ENCODE measurements at places on chromosomes 12 and 14.

- DNase-seq, result no peak
These were observed 19.9 kb upstream of the KRT83 start for GRCh38 chr12:52341066-52341580.

- DNase-seq, result no peak
These were observed 42.6 kb upstream of the A2ML1 start for GRCh38 chr12:8779862-8780261.

- peak; percentile 34 for DNase-seq
These were observed 25.4 kb upstream of the PLEKHG6 start for GRCh38 chr12:6285063-6285477.

DNA sequence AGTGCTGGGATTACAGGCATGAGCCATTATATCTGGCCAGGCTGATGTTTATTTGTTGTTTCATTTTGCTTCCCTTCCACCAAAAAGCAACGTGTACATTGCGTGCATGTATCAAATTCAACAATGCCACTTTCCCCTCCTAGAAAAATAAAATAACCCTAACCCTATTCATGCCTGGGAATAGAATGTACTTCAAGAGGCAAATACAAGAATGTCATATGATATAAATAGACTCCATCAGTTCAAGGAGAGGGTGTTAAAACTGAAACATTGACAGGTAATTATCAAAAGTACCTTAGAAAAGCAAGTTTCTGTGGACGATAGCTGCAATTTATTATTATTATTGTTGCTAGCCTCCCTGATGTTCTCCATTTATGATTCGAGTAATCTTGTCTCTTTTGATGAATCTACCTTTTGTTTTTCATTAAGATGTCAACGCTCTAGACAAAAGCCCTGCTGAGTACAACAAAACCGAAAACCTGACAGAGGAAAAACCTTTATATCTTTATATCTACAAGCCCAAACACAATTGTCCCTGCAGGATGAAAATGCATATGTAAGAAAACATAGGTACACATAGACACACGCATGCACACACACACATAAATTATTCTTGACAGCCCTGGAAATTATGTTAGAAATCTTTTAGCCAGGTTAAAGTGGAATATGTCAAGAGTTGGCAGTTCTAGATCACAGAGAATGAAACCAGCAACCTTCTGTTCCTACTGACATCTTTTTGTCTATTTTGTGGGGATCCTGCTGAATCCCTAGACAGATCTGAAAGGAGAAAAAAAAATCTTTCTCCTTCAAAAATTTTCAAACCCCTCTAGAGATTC, 98.9 kb downstream of the BTG1 start:
- DNase-seq, result no peak

DNA sequence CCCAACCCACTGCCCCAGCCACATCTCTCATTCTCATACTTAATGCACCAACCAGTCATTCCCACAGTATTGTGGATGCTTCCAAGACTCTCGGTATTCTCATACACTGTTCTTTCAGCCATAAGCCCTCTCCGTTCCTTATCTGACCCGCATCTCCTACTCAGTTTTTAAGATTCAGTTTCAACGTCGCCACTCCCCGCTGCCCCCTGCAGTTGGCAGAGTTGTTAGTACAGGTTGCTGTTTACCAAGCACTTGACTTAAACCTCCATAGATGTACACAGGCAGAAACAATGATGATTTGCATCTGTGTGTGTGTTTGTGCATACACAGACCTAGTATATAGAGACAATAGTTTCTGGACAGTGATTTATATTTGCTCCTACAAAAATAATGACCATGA, 40.2 kb downstream of the PAH start:
- DNase-seq, result no peak

DNA sequence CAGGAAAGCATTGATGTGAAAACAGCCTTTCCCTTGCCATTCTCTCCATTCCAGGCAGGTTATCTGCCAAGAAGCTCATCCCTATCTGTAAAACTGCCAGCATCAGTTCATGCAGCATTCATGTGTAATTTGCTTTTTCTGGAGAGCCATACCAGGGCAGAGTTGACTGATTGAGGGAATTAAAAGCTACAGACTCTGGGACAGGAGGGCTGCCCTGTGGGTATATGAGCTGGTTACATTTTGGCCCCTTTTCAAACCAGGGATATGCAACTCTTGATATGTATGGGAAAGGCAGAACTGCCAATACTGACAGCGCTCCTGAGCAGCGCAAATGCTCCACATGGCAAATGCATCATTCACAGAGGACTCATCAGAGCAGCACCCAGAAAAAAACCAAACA, 53.7 kb downstream of the SYT1 start:
- no peak for DNase-seq

- no peak for DNase-seq
These were observed 2.8 kb upstream of the CLEC9A start for GRCh38 chr12:10027721-10028120.

- DNase-seq, result no peak
These were observed 51.7 kb downstream of the BEGAIN start for GRCh38 chr14:100535287-100536120.

DNA sequence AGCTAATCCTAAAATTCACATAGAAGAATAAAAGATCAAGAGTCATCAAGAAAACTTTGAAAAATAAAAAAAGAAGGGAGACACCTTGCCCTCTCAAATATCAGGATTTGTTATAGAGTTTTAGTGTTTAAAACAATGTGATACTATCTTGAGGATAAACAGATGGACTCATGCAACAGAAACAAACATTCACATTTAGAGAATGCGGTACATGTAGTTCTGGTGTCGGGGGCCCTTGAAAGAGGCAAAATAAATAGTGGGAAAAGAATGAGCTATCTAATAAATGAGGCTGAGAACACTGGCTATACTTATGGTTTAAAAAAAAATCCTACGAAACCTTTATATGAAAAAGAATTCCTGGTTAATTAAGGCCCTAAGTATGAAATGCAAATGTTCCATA, 127.7 kb downstream of the LLPH start:
- no peak for DNase-seq

DNA sequence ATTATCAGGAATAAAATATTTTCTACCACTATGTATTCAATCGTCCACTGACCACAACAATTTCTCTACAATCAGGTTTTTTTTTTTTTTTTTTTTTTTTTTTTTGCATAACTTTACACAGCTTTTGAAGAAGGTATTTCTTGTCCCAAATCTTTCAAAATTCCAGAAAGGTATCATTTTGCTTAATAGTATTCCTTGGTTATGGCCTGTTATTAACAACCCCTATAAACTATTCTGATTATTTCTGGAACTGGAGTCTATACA, 145.3 kb downstream of the ALX1 start:
- no peak for DNase-seq

DNA sequence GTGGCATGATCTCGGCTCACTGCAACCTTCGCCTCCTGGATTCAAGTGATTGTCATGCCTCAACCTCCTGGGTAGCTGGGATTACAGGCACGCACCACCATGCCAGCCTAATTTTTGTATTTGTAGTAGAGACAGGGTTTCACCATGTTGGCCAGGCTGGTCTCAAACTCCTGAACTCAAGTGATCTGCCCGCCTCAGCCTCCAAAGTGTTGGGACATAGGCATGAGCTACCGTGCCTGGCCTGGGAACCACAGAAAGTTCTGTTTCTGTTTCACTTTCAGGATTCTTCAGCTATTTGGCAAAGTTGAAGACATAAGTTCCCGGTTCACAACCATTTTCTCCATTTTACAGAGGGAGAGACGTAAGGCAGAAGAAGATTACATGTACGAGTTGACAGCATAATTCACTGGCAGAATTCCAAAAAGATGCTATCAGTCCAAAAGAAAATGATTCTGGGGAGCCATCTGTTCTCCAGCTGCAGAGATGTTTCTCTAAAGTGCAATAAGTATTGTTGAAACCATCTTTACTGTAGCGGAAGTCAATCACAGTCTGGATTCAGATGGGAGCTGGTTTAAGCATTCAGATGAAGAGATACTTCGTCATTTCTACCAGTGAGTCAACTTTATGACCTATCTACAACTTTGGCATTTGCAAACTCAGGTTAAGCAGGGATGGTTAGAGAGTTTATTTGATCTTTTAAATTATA, 8.1 kb upstream of the RNF34 start:
- no peak for DNase-seq

- no peak for DNase-seq
These were observed 12.9 kb downstream of the RIOX1 start for GRCh38 chr14:73503648-73504047.

DNA sequence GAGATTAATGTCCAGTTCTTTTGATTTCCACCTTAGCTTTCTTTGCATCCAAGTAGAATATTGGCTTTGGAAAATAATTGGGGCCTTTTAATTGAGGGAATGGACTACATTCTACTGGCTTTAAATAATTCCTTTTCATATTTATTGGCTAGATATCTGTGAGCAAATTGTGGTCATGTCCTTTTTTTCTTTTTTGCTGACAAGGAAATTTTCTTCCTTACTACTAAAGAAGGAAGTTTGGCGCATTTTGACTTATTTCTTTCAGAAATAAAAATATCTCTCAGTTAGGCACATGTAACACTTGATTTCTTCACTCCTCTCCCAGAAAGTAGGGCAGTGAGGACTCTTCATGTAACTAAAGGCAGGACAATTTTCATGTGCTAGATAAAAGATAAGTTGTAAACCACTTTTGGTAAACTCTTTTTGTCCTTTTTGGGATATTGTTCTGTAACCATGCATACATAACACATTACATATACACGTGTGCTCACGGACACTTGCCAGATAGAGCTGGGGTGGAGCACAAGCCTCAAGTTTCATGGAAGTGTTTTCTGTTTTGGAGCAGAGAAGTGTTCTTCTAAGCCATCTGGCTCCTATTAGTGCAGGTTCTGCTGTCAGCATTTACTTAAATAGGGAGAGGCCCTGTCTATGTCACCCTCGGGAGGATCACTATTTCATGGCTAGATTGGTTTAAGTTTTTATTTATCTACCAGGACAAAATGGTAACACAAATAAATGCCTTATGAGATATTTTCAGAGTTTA, 85.1 kb upstream of the LRIG3 start:
- DNase-seq, result no peak

Data from C1 segment of cervical spinal cord (tissue), 14 donors.